ENCODE measurements at places on chromosomes 16 and 17.
A peak's percentile ranks its signal among the peaks of the same experiment; 100 is the strongest.

DNA sequence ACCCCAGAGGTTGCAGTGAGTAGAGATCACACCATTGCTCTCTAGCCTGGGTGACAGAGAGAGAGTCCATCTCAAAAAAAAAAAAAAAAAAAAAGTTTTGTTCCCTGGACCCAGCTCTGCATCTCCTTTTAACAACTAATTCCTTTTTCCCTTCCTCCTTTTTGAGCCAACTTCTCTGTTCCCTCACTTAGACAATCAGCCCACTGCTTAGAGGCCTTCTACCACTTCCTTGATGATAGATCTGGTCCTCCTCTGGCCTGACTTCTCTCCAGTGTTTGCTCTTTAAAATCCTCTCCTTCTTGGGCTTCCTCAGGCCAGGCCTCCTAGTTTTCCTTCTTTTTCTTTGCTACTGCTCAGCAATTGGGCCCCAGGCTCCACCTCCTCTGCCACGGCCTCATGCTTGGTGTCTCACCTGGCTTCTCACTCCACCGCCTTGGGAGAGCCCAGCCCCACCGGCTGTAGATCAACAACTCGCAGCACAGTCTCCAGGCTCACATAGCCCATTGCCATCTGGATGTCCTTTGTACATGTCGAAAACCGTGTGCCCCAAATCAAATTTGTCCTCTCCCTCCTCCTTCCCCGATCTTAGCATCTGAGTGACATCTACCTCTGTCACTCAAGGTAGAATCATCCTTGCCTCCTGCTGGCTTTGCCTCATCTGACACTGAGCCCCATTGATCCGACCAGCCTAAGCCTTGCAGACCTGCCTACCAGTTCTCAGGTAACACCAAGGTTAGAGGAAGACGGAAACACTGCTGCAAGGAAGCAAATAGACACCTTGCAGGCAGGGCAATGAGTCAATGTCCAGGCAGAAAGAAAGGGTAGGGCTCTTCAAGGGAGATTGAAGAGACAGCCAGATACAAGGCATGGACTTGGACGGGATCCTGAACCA, 17.4 kb downstream of the ARHGAP27 start:
- no peak for DNase-seq

- peak; percentile 75 for DNase-seq
These were observed 4.7 kb downstream of the NOD2 start for GRCh38 chr16:50697881-50698767.

GRCh38 chr16:51907680-51908079, 639.3 kb downstream of the TOX3 start:
- DNase-seq, result no peak

DNA sequence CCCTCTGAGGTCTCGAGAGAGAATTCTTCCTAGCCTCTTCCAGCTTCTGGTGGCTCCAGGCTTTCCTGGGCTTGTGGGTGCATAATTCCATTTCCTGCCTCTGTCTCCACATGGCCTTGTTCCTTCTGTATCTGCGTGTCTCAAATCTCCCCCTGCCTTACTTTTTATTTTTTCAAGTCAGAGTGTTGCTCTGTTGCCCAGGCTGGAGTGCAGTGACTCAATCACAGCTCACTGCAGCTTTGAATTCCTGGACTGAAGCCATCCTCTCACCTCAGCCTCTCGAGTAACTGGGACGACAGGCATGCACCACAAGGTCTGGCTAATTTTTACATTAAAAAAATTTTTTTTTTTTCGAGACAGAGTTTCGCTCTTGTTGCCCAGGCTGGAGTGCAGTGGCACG, 120.6 kb downstream of the SHISA9 start:
- no peak for DNase-seq

- no peak for DNase-seq
These were observed 15.0 kb downstream of the GAA start for GRCh38 chr17:80116276-80116920.

GRCh38 chr17:5874486-5874885, 195.7 kb upstream of the WSCD1 start:
- no peak for DNase-seq

- no peak for DNase-seq
These were observed 17.7 kb downstream of the SLC16A3 start for GRCh38 chr17:82246365-82247181.

DNA sequence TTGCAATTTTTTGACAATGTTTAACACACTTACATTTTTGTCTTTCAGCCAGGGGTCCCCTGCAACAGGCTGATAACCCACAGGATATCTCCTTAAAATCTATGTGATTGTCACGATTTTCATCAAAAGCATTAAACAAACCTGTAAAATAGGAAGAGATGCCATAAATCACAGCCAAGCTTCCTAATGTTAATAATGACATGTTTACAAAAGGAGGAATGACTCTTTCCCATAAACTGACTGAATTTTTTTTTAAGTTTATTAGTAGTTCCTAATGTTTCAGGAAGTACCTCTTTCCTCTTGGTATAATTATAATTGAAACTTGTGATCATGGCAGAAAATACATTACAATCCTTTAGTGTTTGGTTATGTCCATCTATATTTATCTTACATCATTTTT, 119.6 kb downstream of the CA4 start:
- no peak for DNase-seq

DNA sequence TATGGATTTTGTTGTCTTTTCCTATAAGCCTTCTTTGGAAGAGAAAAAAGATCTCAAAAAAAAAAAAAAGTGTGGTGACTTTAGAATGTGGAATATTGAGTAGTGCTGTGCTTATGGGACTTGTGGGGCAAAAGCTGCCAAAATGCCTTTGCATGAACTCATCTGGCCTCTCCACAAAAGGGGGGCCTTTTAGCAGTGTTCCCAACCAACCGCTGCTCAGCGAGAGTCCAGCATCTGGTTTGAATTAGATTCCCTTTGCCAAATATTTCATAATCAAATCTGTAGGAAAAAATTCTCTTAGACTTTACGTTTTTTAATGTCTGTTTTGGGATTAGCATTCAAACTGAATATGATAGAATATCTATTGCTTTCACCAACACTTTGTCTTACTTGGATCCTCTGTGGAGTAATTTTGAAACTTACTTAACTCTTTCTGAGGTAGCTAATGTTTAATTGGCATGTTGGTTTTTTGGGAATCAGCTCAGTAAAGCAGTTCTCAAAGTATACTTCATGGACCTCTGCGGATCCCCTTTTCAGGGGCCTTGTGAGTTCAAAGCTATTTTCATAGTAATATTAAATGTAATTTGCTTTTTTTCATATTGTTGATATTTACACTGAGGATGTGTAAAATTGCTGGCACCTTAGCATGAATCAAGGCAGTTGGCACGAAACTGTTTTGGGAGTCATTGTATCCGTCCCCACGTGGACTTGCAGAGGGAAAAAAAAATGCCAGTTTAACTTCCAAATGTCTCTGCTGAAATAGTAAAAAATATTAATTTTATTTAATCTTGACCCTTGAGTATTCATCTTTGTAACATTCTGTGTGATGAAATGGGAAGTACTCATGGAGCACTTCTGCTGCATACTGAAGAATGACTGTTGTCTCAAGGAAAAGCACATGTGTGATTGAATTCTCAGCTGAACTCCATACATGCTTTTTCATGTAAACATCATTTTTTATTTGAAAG, 34.7 kb upstream of the VPS4A start:
- no peak for DNase-seq

DNA sequence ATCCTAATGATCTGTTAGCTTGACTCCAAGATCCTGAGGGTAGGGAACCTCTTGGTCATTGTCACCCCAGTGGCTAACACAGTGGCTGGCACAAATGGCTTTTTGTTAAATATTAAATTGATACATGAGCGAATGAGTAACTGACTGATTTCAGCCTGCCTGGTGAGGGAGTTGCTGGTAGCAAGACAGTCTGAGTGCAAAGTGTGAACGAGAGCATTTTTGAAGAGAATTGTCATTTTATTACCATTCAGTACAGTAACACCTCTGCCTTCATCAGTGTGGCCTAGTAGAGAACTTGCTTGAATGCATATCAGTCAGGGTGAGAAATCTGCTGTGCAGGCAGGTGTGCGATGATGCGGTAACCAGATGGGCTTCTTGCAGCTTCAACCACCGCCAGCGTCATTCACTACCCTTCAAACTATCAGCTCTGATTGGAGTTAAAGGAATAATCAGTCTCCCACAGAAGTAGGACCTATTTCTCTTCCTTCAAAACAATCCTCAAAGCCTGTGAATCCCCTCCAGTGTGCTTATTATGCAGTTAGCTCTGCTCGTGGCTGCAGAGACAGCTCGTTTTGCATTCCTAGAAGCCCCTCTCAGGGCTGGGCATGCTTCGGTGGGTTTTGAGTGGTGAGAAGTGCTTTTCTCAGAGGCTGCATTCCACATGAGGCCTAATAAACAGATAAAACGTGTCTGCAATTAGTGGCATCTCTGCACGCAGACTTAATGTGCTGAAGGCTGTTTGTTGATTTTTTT, 29.0 kb downstream of the HEXIM2 start:
- no peak for DNase-seq

DNA sequence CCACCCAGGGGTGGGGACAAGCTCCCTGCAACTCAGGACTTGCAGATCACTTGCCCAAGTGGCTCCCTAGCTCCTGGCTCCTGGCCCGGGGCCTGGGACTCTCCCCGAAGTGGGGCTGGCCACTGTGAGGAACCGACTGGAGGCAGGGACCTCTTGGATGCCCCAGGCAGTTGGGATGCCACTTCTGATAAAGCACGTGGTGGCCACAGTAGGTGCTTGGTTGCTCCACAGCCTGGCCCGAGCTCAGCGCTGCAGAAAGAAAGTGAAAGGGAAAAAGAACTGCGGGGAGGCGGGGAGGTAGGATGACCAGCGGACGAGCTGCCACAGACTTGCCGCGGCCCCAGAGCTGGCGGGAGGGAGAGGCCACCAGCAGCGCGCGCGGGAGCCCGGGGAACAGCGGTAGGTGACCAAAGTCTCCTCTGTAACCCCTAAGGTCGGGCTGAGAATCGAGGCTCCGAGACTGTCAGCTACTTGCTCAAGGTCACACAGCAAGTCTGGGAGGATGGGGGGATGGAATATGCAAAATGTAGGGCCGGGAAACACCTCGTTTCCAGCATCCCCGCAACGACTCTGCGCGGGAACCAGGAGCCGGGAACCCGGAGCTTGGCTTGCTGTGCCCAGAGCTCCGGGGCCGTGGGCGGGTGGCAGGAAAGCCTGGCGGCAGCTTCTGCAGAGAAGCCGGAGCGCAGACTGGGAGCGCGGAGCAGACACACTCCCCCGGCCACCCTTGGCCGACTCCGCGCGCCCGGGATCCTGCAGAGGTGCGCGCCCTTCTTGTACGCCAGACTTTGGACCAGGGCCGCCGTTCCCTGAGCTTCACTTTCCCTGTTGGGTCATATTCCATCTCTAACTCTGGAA, 1.9 kb downstream of the CIITA start:
- DNase-seq, result no peak

- no peak for DNase-seq
These were observed 37.6 kb downstream of the USP10 start for GRCh38 chr16:84737192-84738011.

GRCh38 chr16:66857437-66857836, 13.2 kb downstream of the CA7 start:
- DNase-seq, result no peak

DNA sequence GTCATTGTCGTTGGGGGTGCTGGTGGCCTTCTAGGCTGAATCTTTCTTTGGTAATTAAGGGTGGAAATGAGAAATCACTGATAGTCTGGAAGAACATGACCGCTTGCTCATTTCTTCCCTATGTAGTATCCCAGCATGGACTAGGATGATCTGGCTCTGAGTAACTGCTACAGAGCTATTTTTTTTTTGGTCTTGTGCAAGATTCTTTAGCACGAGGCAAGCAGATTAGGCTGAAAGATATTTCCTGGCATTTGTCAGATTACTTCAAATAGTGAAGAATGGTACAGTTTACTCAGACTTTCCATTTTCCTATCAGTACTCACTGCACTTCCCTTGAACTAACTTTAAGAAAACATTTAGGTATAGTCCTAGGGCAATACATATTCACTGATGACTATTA, 89.0 kb downstream of the SYCE1L start:
- no peak for DNase-seq

GRCh38 chr17:1059131-1059795, 62.3 kb downstream of the TIMM22 start:
- DNase-seq, result no peak

DNA sequence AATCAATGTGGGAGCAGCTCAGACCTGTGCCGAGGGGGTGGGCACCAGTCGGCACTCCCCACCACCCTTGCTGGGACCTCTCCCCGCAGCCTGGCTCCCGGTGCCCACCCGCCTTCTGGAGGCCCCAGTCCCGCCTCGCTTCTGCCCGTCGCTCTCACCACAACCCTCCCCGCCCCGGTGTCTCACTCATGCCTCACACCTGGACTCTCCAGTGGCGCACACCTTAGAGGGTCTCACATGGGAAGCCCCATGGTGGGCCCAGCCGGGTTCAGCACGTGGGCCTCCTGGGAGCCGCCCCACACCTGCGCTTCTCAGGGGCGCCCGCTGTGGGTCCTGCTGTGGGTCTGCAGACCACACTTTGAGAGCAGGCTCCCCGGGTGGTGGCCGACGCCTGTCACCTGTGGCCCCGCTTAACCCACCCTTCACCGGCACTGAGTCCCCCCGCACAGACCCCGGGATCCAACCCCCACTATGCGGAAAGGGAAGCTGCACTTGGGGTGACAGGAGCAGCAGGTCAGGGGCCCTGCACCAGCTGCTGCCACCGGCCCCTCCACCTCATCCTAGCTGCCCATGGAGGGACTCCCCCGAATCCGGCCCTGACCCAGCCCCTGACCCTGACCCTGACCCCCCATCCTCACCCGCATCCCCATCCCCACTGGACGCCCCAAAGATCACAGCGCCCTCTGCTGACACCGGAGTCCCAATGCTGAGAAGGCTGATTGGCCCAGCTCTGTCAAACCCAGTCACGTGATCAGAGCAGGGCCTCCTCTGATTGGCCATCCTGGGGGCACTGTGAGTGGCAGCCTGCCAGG, 27.4 kb upstream of the SLC38A10 start:
- DNase-seq, result peak; percentile 51

GRCh38 chr17:31673076-31673475, 186.0 kb downstream of the COPRS start:
- DNase-seq, result no peak

GRCh38 chr17:58539698-58540097, 25.3 kb upstream of the MTMR4 start:
- no peak for DNase-seq

GRCh38 chr16:30948667-30949649, at the start of gene ORAI3:
ORAI3 (plus strand) TSS chr16:30949068; CDS start chr16:30949290, 222 bp downstream.
- peak; percentile 45 for DNase-seq

All from CD4-positive, alpha-beta T cell treated with Interleukin-17A for 1 hour (primary cell).